Stromal cell of bone marrow (primary cell): ENCODE measurements at places on chromosomes 13 and 19.

DNA sequence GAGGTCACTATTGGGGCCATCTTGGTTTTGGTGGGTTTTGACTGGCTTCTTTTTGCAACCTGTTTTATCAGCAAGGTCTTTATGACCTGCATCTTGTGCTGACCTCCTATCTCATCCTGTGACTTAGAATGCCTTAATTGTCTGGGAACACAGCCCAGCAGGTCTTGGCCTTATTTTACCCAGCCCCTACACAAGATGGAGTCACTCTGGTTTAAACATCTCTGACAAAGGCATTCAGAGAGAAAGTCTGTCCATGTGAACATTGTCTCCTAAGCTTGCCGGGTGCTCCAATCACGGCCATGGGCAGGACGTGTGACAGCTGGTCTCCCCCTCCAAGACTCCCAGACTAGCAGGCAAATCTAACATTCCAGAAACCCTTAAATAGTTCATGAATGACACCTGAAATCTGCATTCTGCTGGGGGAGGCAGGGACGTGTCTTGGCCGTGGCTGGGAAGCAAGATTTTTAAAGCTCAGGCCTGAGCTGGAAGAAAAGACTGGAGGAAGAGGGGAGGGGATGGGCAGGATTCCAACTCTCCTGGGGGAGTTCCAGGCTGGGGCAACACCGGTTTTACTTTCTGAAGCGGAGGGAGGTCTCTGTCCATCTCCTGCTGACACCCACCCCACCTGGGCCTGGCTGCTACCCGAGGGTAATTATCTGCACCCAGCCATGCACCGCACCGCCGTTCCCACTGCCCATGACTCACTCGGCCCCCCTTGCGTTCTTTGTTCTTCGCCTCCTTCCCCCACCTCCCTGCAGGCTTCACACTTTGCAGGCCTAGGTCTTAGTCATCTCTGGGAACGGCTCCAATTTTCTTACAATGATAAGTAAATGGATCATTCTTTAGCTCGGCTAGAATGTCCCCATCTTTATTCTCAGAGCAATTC is 11.6 kb upstream of the OR1M1 start:
- DNase-seq, result peak; percentile 39

GRCh38 chr19:1364070-1364704 is 19.5 kb upstream of the NDUFS7 start:
- DNase-seq, result no peak

DNA sequence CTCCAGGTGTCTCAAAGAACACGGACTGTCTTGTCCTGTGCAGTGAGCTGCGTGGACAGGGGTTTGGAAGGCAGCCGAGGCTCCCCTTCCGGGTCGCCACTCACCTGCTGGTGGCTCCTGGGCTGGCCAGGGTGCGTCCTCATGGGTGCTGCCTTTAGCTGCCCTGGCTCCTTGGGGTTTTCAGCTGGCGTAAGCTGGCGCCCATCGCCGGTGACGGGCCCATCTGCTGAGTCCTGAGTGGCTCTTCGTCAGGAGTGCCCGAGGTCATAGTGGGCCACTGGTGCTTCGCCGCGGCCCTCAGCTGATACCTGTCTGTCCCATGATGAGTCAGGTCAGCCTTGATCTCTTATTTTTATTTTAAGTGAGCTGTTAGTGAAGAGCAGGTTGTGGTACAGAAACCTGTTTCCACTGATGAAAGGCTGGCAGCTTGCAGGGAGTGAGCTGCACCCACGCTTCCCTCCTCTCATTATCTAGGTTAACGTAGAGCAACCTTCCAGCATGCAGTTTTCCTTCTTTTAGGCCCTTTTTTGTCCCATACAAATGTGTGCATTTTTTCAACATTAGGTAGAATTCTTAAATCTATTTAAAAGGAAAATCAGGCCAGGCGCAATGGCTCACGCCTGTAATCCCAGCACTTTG is 18.4 kb downstream of the EPN1 start:
- no peak for DNase-seq

- no peak for DNase-seq
Observed at GRCh38 chr19:29887442-29887855, 54.6 kb upstream of the URI1 start.
